ENCODE measurements at places on chromosomes 4 and X.

GRCh38 chrX:151715752-151716151 lies at the start of gene FATE1:
Gene FATE1, plus strand, starts transcription at chrX:151716035. Its CDS starts 85 bp downstream, at chrX:151716120.
- DNase-seq = no peak

GRCh38 chrX:123121241-123121640 lies 62.8 kb upstream of the GRIA3 start:
- DNase-seq = no peak

- no peak for DNase-seq
Observed at GRCh38 chr4:157582141-157582540, 361.6 kb downstream of the GRIA2 start.

GRCh38 chrX:13667919-13668318 lies 15.0 kb downstream of the TCEANC start:
- no peak for DNase-seq

- DNase-seq = no peak
Observed at GRCh38 chrX:100477467-100477866, 67.4 kb upstream of the PCDH19 start.

GRCh38 chrX:150036181-150036580 lies 97.9 kb upstream of the EOLA2 start:
- no peak for DNase-seq

- no peak for DNase-seq
Observed at GRCh38 chr4:66693694-66694093, 851.6 kb downstream of the CENPC start.

- no peak for DNase-seq
Observed at GRCh38 chr4:186296481-186296880, 30.5 kb downstream of the F11 start.

GRCh38 chrX:115970718-115971117 lies 199.8 kb upstream of the AGTR2 start:
- no peak for DNase-seq

- DNase-seq = no peak
Observed at GRCh38 chr4:141395246-141395830, 174.6 kb downstream of the ZNF330 start.

- DNase-seq = no peak
Observed at GRCh38 chr4:182955411-182955810, 38.2 kb upstream of the DCTD start.

DNA sequence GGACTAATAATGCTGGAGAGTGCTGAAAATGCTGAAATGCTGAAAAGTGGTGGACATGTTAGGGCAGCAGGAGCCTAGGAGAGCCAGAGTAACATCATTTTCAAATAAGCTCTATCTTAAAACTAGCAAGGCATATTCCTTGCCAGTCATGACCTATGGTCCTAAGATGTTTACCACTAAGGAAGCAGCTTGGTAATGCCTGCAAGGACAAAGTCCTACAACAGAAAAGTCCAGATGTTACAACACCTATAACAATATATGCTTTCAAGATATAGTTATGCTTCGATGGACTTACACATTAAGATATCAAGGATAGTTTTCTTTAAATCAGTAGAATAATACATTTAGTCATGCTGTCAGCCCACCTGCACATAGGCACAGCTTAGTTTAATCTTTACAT lies 4.5 kb upstream of the ADH4 start:
- DNase-seq = no peak

GRCh38 chrX:140817943-140818342 lies 108.4 kb downstream of the LINC00632 start:
- DNase-seq = peak; percentile 11

- no peak for DNase-seq
Observed at GRCh38 chr4:14855719-14856061, 146.6 kb upstream of the CPEB2 start.
